Thymus (tissue), 14 donors: ENCODE measurements at places on chromosomes 7 and 10. TPM values are rescaled to one million over a fixed set of nuclear protein-coding genes. Genes with fewer than 3 reads are reported as not detected.

GRCh38 chr7:158407581-158408317, 179.9 kb downstream of the PTPRN2 start:
- no peak for DNase-seq
- H3K4me1 ChIP-seq: no peaks in the 10 kb centered on the region
- no peak overlapping the region for H3K27ac ChIP-seq
- no peaks in the 10 kb centered on the region for H3K27me3 ChIP-seq
- H3K36me3 ChIP-seq: no peaks in the 10 kb centered on the region

- no peak overlapping the region for H3K4me3 ChIP-seq
- no peaks in the 10 kb centered on the region for H3K36me3 ChIP-seq
- peaks cover 2% of the 10 kb centered on the region for H3K27me3 ChIP-seq
- DNase-seq: no peak
Observed at GRCh38 chr10:117477961-117478670, 64.4 kb upstream of the EMX2 start.

GRCh38 chr10:124010024-124010423, 83.4 kb downstream of the CHST15 start:
- H3K4me3 ChIP-seq: no peak overlapping the region
- DNase-seq: no peak

- no peak overlapping the region for H3K27ac ChIP-seq
- H3K36me3 ChIP-seq: no peaks in the 10 kb centered on the region
- H3K27me3 ChIP-seq: no peaks in the 10 kb centered on the region
- DNase-seq: no peak
- H3K4me3 ChIP-seq: no peak overlapping the region
Observed at GRCh38 chr7:152865461-152865860, 105.9 kb downstream of the ACTR3B start.

DNA sequence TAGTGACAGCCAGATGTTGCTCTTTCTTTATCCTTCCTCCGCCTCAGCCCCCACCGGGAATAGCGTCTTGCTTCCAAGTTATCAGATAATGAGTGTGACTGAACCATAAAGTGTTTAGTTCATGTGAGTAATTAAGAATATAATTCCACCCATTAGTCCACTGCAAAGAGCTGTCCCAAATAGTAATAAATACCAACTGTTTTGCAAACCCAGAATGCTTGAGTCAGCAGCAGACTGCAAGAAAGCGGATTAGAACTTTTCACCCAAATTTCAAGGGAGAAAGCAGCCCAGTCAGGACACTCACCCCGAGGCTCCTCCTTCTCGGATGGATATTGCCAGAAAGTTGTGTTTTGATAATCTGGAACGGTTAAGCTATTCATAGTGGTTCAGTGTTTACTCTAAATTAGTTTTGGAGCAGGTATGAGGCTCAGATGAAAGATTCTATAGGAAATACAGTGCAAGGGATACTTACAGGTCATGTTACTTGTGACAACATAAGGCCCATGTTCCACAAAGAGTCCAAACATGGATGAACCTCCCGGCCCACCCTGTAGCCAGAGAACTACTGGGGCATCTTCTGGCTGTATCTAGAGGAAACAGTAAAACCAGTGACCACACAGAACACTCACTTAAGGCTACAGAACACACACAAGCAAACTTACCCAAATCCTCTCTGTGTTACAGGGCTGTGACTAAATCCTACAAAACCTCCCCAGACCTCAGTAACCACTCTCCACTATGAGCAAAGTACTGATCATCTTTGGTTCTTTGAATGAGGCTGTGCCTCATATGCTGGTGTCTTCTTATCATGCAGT, 50.5 kb downstream of the CPVL start:
- no peak overlapping the region for H3K27ac ChIP-seq
- H3K4me3 ChIP-seq: no peak overlapping the region
- no peak for DNase-seq
- peaks cover 10% of the 10 kb centered on the region for H3K4me1 ChIP-seq
- H3K36me3 ChIP-seq: no peaks in the 10 kb centered on the region

DNA sequence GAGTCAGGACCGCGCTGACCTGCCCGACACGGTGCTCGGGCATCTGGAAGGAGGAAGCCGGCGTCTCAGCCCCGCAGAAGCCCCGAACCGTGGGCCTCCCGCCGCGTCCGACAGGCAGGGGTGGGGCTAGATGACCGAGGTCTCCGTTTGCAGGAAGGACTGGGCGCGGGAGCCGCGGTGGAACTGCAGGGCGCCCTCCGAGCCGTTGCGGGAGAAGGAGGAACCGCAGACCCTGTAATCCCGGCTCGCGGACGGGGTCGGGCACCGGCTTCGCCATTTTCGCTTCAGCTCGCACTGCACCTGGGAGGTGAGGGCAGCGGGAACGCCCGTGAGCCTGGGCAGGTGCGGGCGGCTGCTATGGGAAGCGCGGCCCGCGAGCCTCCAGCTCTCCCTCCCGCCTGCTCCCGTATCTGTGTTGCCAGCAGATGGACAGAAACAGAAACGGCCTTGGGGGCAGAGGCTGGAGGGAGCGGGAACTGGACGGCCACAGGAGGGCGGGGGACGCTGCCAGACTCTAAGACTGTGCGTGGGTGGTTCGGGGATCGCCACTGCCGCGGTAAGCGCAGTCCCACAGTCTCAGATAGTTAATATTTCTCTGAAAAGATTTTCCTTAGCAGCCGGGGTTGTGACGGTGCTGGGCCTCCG, 114.1 kb downstream of the VIPR2 start:
- peak overlapping the region; percentile 31 for H3K27ac ChIP-seq
- no peak for DNase-seq
- peak overlapping the region; percentile 53 for H3K4me3 ChIP-seq

GOLGA7B gene
- total RNA-seq: 0.52 TPM

SPOCK2 gene
- 91.6 TPM for total RNA-seq

DNA sequence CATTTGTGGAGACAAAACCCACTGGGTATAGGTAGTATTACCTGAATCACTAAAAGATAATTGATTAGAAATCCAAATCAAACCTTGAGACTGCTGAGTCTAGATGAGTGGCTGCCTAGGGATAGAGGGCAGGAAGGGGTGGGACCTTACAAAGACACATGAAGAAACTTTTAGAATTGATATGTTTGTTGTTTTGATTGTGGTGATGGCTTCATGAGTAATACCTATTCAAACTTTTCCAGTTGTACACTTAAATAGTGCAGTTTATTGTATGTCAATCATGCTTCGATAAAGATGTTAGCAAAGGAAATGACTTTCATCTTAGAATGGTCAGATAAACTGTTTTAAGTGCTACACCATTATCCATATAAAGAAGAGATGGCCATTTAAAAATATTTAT, 188.7 kb upstream of the KAT6B start:
- no peaks in the 10 kb centered on the region for H3K36me3 ChIP-seq
- no peaks in the 10 kb centered on the region for H3K4me1 ChIP-seq
- H3K27ac ChIP-seq: no peak overlapping the region
- no peak overlapping the region for H3K4me3 ChIP-seq
- DNase-seq: no peak
- no peaks in the 10 kb centered on the region for H3K27me3 ChIP-seq

NPTX2 gene
- total RNA-seq: 0.47 TPM

DNA sequence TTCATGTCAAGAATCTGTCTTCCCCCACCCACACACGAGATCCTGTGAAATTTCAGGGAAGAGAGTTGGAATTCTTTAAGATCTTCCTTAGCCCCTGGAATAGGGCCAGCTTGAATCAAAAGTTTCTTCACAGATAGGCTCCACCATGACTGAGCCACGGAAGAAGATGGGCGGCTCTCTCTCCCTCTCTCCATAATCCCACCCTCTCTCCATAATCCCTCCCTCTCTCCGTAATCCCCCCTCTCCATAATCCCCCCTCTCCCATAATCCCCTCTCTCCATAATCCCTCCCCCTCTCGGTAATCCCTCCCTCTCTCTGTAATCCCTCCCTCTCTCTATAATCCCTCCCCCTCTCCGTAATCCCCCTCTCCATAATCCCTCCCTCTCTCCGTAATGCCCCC, 20.4 kb downstream of the SHH start:
- H3K27me3 ChIP-seq: peaks cover 20% of the 10 kb centered on the region
- no peak overlapping the region for H3K4me3 ChIP-seq
- no peaks in the 10 kb centered on the region for H3K36me3 ChIP-seq
- H3K4me1 ChIP-seq: no peaks in the 10 kb centered on the region

DNA sequence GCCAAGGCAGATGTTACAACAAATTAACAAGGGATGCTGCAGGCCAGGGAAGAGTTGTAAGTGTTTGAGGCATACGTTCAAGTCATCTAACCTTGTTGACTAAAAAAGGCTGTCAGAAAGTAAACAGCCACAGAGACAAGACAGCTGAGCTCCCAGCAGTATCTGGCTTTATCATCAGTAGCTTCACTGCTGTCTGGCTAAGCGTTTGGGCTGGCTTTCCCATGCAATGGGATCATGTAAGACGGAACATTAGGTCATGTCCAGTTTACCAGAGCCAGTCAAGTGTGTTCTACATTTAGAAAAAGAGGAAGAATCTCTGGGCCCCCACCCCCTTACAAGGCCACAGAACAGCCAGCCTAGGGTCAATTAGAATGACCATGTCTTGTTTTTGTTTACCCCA, 51.3 kb upstream of the GSAP start:
- no peaks in the 10 kb centered on the region for H3K36me3 ChIP-seq
- no peak overlapping the region for H3K4me3 ChIP-seq
- H3K27ac ChIP-seq: no peak overlapping the region
- no peaks in the 10 kb centered on the region for H3K27me3 ChIP-seq

DNA sequence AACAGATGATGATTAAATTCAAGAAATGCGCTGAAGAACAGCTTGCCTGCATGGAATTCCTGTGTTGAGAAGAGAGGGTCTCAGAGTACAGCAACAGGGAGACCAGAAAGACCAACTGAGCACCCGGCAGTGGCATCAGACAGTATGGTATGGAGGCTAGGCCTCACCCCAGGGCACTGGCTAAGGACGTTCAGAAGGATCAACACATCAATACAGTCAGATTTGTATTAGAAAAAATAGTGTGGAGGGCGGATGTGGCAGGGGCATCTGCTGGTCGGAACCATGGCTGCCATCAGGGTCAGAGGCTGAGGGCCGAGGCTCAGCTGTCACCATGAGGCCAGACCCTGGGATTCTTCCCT, 142.1 kb downstream of the ADARB2 start:
- no peaks in the 10 kb centered on the region for H3K36me3 ChIP-seq
- no peaks in the 10 kb centered on the region for H3K4me1 ChIP-seq
- H3K27me3 ChIP-seq: no peaks in the 10 kb centered on the region

DNA sequence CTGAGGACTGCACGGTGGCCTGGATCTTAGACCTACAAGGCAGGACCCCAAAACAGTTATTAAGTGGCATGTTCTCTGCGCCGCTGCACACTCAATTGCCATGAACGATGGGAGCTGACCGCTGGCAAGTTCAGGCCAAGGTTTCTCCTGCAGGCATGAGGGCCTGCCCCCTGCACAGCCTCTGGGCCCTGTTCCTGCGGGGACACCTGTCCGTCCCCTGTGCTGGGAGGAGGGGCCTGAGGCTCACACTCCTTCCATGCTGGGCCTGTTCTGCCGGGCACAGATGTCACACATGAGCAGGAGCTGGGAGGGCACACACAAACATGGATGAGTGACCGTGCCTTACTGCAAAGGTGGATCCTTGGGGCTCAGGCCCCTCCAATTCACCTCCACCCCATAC, 90.0 kb downstream of the PTPRN2 start:
- H3K27me3 ChIP-seq: peaks cover 10% of the 10 kb centered on the region
- H3K36me3 ChIP-seq: no peaks in the 10 kb centered on the region
- no peak for DNase-seq

- H3K36me3 ChIP-seq: no peaks in the 10 kb centered on the region
- no peak overlapping the region for H3K4me3 ChIP-seq
- no peaks in the 10 kb centered on the region for H3K4me1 ChIP-seq
- DNase-seq: no peak
- no peak overlapping the region for H3K27ac ChIP-seq
- no peaks in the 10 kb centered on the region for H3K27me3 ChIP-seq
Observed at GRCh38 chr7:16838386-16838785, 33.6 kb upstream of the AGR2 start.

- no peak overlapping the region for H3K4me3 ChIP-seq
- peaks cover 4% of the 10 kb centered on the region for H3K27me3 ChIP-seq
- H3K27ac ChIP-seq: no peak overlapping the region
- no peak for DNase-seq
- H3K4me1 ChIP-seq: no peaks in the 10 kb centered on the region
Observed at GRCh38 chr7:81608748-81609382, 161.0 kb downstream of the HGF start.

- H3K27ac ChIP-seq: peak overlapping the region; percentile 94
- peaks cover 97% of the 10 kb centered on the region for H3K4me1 ChIP-seq
- DNase-seq: no peak
- no peak overlapping the region for H3K4me3 ChIP-seq
- no peaks in the 10 kb centered on the region for H3K27me3 ChIP-seq
- no peaks in the 10 kb centered on the region for H3K36me3 ChIP-seq
Observed at GRCh38 chr10:110865186-110865808, 6.4 kb upstream of the PDCD4 start.

- H3K27me3 ChIP-seq: no peaks in the 10 kb centered on the region
- no peaks in the 10 kb centered on the region for H3K36me3 ChIP-seq
- no peak overlapping the region for H3K4me3 ChIP-seq
- no peaks in the 10 kb centered on the region for H3K4me1 ChIP-seq
Observed at GRCh38 chr7:108486291-108486966, 30.2 kb upstream of the NRCAM start.

- H3K4me1 ChIP-seq: no peaks in the 10 kb centered on the region
- no peak overlapping the region for H3K4me3 ChIP-seq
- no peaks in the 10 kb centered on the region for H3K27me3 ChIP-seq
Observed at GRCh38 chr7:47806701-47807103, 141.6 kb downstream of the PKD1L1 start.

DNA sequence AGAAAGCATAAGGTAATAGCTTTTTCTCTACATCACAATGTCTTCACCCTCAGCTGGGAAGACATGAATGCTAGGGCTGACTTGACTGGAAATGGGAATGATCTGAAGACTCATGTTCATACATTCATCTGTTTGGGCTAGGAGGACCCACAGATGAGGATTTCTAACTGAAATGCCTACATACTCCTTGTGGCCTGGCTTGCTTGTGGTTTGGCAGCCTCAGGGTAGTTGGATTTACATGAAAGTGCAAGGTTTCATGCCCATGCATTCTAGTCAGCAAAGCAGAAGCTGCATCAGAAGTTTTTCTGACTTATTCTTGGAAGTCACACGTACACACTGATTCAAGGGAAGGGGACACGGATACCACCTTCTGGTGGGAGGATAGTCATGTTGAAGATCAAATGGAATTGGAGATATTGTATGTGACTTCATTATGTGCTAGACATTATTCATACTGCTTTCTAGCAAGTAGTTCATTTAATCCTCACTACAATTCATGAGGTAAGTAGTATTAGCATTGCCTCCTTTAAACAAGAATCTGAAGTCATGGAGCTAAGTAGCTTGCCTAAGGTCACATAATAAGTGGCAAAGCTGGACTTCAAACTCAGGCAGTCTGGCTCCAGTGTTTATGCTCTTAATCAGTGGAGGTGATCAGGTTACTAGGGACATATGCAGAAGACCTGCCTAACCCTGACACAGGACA, 957.0 kb downstream of the LRMDA start:
- DNase-seq: no peak
- no peak overlapping the region for H3K4me3 ChIP-seq
- no peak overlapping the region for H3K27ac ChIP-seq
- H3K27me3 ChIP-seq: no peaks in the 10 kb centered on the region

ATP5F1C gene
- 491 TPM for total RNA-seq

GRCh38 chr7:33841705-33842129, 63.6 kb upstream of the BMPER start:
- no peaks in the 10 kb centered on the region for H3K4me1 ChIP-seq
- no peak overlapping the region for H3K4me3 ChIP-seq
- no peaks in the 10 kb centered on the region for H3K36me3 ChIP-seq
- DNase-seq: no peak
